GM23248 (cell line): ENCODE measurements at places on chromosomes 7 and 10. TPM values are rescaled to one million over a fixed set of nuclear protein-coding genes. Genes with fewer than 3 reads are reported as not detected.

The SLC18A2 gene
- not detected in 2 replicates for total RNA-seq

The CALCR gene
- total RNA-seq, result not detected in 2 replicates

The FAM13C gene
- 0.51 and 0.54 TPM in 2 replicates for total RNA-seq

DNA sequence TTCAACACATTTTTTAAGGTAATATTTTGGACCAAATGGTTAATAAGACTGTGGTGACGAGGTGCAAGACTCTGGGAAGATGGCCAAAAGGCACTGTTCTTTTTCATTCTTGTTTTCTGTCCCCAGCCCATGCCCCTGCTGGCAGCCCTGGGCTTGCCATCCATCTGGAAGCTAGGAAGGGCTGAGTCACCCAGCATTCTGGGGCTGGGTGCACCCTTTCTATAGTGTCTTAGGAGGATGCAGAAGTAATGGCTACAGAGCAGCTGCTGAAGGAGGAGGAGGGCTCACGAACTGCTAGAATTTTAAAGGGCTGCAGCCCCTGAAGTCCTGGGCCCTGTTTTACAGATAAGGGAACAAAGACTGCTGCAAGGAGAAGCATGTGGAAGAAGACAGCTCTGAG is 42.8 kb upstream of the ZNF32 start:
- H3K4me1 ChIP-seq, result peaks cover 26% of the 10 kb centered on the region
- H3K27me3 ChIP-seq, result no peaks in the 10 kb centered on the region
- H3K36me3 ChIP-seq, result no peaks in the 10 kb centered on the region
- no peak overlapping the region for H3K4me3 ChIP-seq

- H3K27ac ChIP-seq, result no peak overlapping the region
- no peaks in the 10 kb centered on the region for H3K36me3 ChIP-seq
- H3K4me1 ChIP-seq, result no peaks in the 10 kb centered on the region
- no peak for DNase-seq
Measured at GRCh38 chr7:142784716-142785115, 13.9 kb downstream of the PRSS2 start.

DNA sequence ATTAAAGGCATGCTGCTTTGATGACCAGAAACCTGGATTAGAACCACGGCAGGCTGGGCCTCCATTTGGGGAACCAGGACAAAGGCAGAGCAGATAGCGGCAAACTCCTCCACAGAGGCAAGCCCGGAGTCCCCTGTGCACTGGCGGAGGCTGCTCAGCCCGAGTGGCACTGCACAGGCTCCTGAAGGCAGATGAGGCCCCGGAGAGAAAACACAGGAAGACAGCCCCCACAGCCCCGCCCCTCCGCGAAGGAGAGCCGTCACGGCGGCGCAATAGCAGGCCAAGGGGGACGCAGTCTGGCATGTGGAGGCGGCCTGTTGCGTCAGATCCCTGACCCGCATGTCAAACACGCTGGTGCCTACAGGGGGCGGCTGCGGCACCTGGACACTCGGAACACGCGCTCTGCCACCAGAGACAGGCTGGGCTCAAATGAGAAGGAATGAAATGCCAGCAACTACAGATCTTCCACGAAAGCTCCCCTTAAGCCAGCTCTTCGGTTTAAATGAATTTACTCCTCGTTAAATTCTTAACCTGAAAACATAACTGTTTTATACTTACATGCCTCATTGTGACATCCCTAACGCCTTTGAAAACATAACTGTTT is 128.5 kb downstream of the MAD1L1 start:
- H3K27ac ChIP-seq, result peak overlapping the region; percentile 65
- H3K27me3 ChIP-seq, result no peaks in the 10 kb centered on the region
- DNase-seq, result peak; percentile 96
- peaks cover 24% of the 10 kb centered on the region for H3K4me1 ChIP-seq

- no peak overlapping the region for H3K4me3 ChIP-seq
- H3K27me3 ChIP-seq, result no peaks in the 10 kb centered on the region
- no peak for DNase-seq
- H3K36me3 ChIP-seq, result no peaks in the 10 kb centered on the region
- H3K27ac ChIP-seq, result no peak overlapping the region
- H3K4me1 ChIP-seq, result no peaks in the 10 kb centered on the region
Measured at GRCh38 chr7:120502132-120502531, 229.2 kb downstream of the KCND2 start.

GRCh38 chr7:154899862-154900261 is 103.1 kb downstream of the PAXIP1 start:
- no peaks in the 10 kb centered on the region for H3K4me1 ChIP-seq
- DNase-seq, result no peak
- H3K36me3 ChIP-seq, result no peaks in the 10 kb centered on the region
- no peak overlapping the region for H3K27ac ChIP-seq
- no peaks in the 10 kb centered on the region for H3K27me3 ChIP-seq
